ENCODE measurements at places on chromosomes 12 and 14. TPM values are rescaled to one million over a fixed set of nuclear protein-coding genes. Genes with fewer than 3 reads are reported as not detected.

DNA sequence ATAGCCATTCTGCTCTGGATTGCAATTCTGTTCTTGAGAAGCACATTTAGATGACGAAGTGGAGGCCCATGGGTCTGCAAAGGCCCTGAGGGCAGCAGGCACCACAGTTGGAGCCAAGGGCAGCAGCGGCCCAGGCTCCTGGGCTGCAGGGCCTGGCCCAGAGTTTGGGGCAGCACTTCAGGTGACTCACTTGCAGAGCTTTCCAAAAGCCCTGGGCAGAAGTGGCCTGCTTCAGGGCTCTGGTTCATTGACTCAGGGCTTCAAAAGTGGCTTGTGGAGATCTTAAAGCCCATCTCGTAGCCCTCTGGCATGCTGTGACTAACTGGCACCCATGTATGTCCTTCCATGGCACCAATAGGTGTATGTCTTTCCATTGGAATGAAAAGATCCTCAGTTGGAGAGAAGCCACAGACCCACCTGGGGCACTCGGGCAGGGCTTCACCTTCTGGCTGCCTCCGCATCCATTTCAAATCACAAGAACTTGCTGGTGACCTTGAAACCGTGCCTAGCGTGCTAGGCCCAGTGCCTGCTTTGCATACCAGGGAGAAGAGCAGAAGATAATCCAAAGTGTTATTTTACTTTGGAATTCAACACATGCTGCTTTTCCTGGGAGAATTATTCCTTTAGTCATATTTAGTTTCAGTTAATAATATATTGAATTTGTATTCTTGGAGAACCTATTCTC is 106.7 kb downstream of the PRMT8 start:
- H3K4me1 ChIP-seq: no peaks in the 10 kb centered on the region
- no peak overlapping the region for H3K4me3 ChIP-seq
- DNase-seq: no peak
- no peaks in the 10 kb centered on the region for H3K36me3 ChIP-seq

DNA sequence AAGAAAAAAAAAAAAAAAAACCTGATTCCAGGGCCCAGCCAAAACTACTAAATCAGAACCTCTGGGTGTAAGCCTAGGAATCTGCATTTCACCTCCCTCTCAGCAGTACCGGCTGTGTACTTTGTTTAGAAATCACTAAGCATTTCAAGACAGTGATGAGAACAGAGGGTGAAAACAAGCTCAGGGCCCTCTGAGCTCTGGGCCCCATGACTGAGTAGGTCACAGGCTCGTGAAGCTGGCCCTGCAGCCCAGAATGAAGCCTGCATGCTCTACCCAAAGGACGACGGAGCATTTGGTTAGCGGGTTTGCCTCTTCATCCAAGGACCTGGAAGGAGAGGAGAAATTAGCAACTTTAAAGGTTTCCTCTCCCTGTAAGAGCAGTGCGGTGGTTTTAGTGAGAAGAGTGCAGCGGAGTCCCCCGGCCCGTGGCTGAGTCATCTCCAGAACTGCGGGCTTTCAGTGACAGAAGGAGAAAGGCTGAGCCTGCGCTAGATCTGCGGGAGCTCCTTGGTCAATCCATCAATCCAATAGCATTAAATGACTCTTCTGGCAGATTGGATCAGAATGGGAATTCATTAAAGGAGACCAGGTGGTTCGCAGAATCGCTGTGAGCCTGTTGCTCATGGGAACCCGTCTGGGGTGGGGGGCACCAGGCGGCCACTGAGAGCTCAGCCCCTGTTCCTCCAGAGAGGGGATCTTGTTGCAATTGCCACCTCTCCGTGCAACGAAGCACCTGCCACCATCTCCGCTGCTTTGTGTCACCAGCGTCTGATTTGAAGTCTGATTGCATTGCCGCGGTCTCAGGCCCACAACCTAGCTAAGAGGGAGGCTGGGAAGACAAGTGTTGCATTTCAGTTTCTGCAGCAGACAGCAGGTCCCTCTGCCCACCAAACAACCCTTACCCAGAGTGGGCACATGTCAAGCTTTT is 7.3 kb downstream of the IL31 start:
- no peaks in the 10 kb centered on the region for H3K27me3 ChIP-seq
- no peaks in the 10 kb centered on the region for H3K36me3 ChIP-seq
- DNase-seq: no peak
- H3K4me1 ChIP-seq: no peaks in the 10 kb centered on the region

GRCh38 chr12:122870867-122871664 is 24.9 kb downstream of the VPS37B start:
- H3K4me3 ChIP-seq: peak overlapping the region; percentile 21
- no peak for DNase-seq
- H3K4me1 ChIP-seq: peaks cover 53% of the 10 kb centered on the region
- no peak overlapping the region for H3K27ac ChIP-seq
- no peaks in the 10 kb centered on the region for H3K27me3 ChIP-seq

- H3K4me3 ChIP-seq: no peak within 1 kb of the TSS
- H3K27me3 ChIP-seq: no peaks in the 10 kb centered on the region
- H3K27ac ChIP-seq: no peak within 1 kb of the TSS
- no peak for DNase-seq
These were observed at the start of gene EIF2S3B for GRCh38 chr12:10505620-10506019. EIF2S3B (plus strand) TSS chr12:10505890; CDS start chr12:10505903, 13 bp downstream.

DNA sequence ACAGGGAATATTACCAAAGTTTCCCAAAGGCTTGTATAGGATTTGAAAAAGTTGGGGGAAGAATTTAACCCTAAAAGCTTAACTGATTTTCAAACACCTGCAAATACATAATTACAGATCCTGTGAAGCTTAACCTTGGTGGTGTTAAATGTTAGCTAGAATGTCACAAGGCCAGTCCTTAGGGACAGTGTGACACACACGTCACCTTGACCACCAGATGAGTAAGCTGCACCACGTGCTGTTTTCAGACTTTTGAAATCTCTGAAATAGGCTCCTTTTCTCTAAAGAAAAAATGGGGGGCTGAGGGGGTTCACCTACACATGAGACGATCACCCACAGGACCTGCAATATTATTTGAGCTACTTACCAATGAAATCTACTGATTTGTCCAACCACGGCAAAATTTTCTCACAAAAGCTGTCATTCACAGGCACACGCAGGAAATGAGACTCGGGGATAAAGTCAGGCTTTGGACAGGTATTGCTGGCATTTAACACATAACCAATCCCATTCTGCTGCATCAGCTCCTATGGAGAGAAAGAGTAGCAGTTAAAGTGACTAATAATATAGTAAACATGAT is 75.9 kb downstream of the DUSP16 start:
- no peak for DNase-seq
- H3K4me3 ChIP-seq: no peak overlapping the region
- H3K27ac ChIP-seq: no peak overlapping the region
- peaks cover 11% of the 10 kb centered on the region for H3K4me1 ChIP-seq
- H3K36me3 ChIP-seq: peaks cover 17% of the 10 kb centered on the region

DNA sequence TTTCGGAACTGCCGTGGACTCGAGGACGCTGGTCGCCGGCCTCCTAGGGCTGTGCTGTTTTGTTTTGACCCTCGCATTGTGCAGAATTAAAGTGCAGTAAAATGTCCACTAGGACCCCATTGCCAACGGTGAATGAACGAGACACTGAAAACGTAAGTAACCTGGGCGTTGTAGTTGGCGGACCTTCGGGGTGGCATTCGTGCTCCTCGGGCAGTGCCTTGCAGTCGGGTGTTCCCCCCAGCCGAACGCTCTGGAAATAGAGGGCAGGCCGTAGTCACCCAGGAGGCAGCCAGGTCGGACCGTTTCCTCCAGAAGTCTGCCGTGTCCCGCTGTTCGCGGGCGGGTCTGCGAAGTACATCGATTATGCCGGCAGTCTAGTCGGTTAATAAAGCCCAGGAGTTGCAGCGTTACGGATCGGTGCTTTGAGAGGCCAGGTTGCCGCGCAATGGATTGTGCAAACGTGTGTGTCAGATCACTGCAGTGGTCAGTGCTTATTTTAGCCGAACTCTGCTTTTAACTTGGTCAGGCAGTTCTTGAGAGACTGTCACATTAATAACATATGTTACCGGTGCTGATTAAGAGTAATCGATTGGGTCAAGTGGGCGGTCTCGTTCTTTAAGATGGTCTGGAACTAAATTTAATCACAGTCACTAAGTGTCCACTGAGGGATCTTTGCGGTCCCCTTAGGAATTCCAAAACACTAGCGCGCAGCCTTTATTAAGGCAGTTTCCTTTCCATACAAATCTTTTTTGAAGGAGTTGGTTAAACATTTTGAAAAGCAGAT is 906 bp downstream of the MARK3 start:
- peak; percentile 32 for DNase-seq
- peaks cover 17% of the 10 kb centered on the region for H3K4me1 ChIP-seq
- peaks cover 2% of the 10 kb centered on the region for H3K27me3 ChIP-seq

DNA sequence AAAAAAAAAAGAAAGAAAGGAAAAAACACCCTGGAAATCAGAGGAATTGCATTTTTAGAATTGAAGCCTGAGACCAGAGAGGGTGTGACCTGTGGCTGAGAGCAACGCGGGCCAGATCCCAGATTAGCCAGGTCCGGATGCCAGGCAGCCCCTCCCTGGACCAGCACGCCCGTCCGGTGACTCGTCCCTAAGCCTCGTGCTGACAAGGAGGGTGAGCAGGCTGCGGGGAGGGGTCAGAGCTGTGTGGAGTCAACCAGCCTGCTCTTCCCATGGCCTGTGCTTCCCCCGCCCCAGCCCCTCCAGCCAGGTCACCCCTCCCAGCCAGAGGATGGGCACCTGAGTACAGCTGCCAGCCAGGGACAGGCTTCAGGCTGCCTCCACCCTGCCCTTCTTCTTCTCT is 4.2 kb upstream of the KLC1 start:
- H3K4me1 ChIP-seq: peaks cover 27% of the 10 kb centered on the region
- DNase-seq: no peak
- no peak overlapping the region for H3K4me3 ChIP-seq

- H3K27ac ChIP-seq: no peak overlapping the region
- H3K4me3 ChIP-seq: no peak overlapping the region
- DNase-seq: no peak
- no peaks in the 10 kb centered on the region for H3K4me1 ChIP-seq
These were observed 19.3 kb downstream of the CPNE8 start for GRCh38 chr12:38886064-38886463.

DNA sequence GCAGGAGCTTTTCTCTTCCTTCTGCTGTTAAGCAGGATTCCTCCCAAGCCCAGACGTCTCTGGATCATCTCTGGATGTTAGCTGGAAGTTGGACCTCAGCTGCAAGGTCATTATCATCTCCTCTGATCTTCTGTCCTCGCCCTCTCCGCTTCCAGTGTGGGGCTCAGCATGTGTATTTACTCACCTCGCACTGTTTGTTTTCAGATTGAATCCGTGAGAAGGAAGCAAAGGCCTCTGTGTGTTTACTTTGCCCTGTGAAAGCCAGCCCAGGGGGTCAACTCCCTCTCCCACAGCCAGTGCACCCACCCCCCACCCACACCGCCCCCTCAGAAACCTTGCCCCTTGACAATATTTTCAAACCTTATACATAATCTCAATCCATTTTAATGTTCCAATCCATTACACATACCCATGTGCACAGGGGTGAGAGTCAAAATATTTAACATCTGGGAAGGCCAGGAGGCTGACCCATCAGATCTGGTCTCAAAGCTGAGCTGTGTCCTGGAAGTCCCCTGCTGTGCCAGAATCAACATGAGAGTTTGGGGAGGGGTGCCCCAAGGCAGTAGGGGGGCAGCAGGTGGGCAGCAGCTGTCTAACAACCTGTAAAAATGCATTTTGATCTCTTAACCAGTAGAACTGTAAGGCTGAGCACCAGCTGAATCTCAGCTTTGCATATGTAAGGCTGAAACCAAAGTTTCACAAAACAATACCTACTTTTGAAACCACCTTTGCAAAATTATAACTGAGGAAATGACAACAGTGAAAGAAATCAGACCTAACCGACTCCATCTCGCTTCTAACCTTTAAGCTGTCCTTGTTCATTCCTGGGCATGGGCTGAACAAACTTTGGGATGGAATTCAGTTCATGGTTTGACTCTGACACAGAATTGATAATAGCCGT is 157.9 kb downstream of the ZNF664 start:
- H3K4me1 ChIP-seq: no peaks in the 10 kb centered on the region
- no peak overlapping the region for H3K4me3 ChIP-seq
- H3K36me3 ChIP-seq: no peaks in the 10 kb centered on the region

DNA sequence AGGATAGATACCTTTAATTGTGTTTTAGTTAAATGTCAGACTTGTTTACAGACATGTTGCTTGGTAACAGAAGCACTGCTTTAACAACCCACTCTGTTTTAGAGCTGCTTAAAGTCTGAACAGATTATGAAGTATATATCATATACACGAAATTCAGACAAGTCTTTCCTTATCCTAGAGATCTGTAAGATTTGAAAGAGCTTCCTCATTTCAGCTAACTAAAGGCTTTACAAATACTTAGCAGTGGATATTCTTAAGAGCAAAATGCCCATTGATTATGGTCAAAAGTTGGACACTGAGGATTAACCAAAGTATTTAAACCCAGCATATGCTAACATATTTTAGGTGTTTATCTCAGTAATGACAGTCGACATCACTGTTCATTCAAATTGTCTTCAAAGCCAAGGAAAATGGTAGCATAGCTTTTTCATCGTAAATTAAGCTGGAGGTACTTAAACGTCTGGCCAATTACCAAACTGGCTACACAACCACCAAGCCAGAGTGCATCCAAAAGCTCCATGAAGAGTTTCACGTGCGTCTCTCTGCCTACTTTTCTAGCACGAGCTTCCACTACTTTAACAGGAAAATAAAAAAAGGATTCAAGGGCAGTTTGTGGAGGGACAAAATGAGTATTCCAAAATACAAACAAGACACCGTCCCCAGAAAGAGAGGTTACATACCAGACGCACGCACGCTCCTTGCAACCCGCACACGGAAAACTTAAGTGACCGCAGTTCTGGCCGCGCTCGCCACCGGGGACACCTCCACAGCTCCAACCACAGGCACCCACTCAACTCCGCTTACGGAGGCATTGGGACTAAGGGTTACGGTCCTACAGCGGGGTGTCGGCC is 565 bp downstream of the CEP83 start:
- H3K36me3 ChIP-seq: no peaks in the 10 kb centered on the region
- H3K27ac ChIP-seq: peak overlapping the region; percentile 81
- DNase-seq: peak; percentile 6

- DNase-seq: no peak
- H3K36me3 ChIP-seq: no peaks in the 10 kb centered on the region
- H3K4me1 ChIP-seq: peaks cover 20% of the 10 kb centered on the region
- H3K27ac ChIP-seq: no peak overlapping the region
- peaks cover 83% of the 10 kb centered on the region for H3K27me3 ChIP-seq
These were observed 1.9 kb downstream of the CCDC184 start for GRCh38 chr12:48185181-48185919.

The PRICKLE1 gene
- polyA plus RNA-seq: 1.3 TPM

GRCh38 chr14:23829736-23830471 is 123.7 kb upstream of the DHRS4 start:
- H3K27ac ChIP-seq: no peak overlapping the region
- no peak for DNase-seq
- no peaks in the 10 kb centered on the region for H3K4me1 ChIP-seq
- H3K4me3 ChIP-seq: no peak overlapping the region
- no peaks in the 10 kb centered on the region for H3K36me3 ChIP-seq
- no peaks in the 10 kb centered on the region for H3K27me3 ChIP-seq

GRCh38 chr12:31466768-31467167 is 124.2 kb downstream of the DENND5B start:
- H3K27me3 ChIP-seq: no peaks in the 10 kb centered on the region
- no peak overlapping the region for H3K4me3 ChIP-seq
- no peak overlapping the region for H3K27ac ChIP-seq
- DNase-seq: no peak

The BORCS5 gene
- polyA plus RNA-seq: 7.0 TPM

GRCh38 chr14:51789596-51789995 is 70.8 kb upstream of the GNG2 start:
- H3K27me3 ChIP-seq: no peaks in the 10 kb centered on the region
- no peaks in the 10 kb centered on the region for H3K36me3 ChIP-seq
- H3K27ac ChIP-seq: no peak overlapping the region
- H3K4me3 ChIP-seq: no peak overlapping the region

- H3K4me1 ChIP-seq: no peaks in the 10 kb centered on the region
- H3K27me3 ChIP-seq: no peaks in the 10 kb centered on the region
- DNase-seq: no peak
- H3K4me3 ChIP-seq: no peak overlapping the region
- no peak overlapping the region for H3K27ac ChIP-seq
These were observed 219.4 kb downstream of the DIO2 start for GRCh38 chr14:79991866-79992265.

All from thymus (tissue), 14 donors.